Germinal center (tissue), 1 donor: ENCODE measurements at places on chromosomes 12 and 14.

- no peak for DNase-seq
Measured at GRCh38 chr14:97458661-97459579, 661.7 kb downstream of the VRK1 start.

- DNase-seq: no peak
Measured at GRCh38 chr12:92253301-92253700, 107.7 kb upstream of the BTG1 start.

GRCh38 chr14:22870811-22871223, 723 bp upstream of the LRP10 start:
- DNase-seq: no peak

DNA sequence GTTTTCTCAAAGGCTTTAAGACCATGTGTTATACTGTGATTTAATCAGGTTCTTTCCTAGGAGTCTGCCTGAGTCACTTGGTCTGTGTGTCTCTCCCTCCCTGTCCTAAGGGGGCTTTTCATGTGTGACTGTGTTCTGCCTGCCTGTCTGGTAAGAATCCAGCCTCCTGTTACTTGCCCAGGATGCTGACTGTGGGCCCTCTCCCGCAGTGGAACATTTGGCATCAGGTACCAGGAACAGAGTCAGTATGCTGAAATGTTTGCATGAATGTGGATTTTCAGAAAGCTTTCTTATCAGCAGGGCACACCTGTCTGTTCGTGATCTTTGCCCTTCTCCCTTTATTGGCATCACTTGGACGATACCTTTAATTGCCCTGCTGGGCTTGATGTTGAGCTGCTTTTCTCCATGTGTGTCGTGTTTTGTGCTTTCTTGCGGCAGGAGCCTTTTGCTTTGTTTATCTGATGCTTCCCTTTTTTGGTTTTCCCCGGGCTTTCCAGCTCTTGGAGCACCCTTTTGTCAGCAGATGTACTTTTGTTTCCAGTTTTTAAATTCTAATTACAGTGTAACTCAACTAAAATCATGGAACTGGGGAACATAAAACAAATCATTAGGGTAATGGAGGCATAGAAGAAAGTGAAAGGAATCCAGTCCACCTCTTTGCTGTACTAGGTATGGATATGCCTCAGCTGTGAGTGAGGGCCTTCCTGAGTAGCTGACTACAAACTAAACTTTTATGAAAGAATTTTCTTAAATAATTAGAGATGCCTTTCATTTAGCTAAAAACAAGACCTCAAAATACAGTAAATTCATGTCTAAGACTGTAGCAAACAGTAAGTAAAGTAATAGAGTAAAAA, 72.5 kb downstream of the TRAF3 start:
- DNase-seq: no peak

DNA sequence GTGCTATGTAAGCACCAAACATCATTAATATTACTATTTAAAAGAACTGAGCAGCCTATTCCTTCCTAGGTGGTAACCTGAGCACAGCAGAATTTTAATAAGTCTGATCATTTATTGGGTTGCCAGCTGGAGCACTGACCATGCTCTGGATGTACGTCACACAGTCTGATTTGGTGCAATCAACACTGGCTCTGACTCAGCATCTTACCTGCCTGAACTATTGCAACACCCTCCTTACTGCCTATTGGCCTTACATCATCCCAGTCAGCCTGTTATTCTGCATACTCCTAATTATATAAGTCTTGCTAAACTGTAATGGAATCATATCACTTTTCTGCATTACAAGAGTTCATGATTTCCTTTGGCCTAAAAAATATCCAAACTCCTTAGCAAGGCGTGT, 149.7 kb downstream of the PTPRO start:
- no peak for DNase-seq

GRCh38 chr12:25248732-25249131, 2.0 kb downstream of the KRAS start:
- DNase-seq: no peak

- DNase-seq: no peak
Measured at GRCh38 chr14:70004791-70005190, 125.6 kb downstream of the SMOC1 start.
